Renal cortex interstitium (tissue), 15 donors: ENCODE measurements at places on chromosomes 13 and 19.

DNA sequence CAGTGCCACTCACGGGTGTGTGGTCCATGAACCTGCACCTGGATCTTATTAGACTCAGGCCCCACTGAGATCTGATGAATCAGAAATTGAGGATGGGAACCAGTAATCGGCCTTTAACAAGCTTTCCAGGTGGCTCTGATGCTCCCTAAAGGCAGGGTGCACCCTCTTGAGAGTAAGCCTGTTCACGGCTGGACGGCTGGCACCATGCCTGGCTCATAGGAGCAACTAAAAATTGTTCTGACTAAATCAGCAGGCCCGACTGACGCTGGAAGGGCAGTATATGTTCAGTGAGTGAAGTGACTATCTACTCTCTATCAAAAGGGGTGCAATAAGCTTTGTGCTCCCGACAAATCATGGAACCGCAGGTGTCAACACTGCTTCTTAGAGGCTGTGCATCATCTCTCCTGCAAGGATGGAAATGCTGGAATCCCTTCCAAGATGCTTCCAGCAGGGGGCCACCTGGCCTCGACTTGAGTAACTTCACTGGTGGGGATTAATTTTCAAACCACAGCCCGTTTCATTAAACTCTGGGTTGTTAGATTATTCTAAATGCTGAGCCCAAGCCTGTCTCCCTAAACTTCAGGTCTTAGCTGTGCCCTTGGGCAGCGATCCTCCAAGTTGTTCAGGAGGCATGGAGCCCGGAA lies 28.4 kb downstream of the TMTC4 start:
- DNase-seq, result no peak

GRCh38 chr13:96034662-96035061 lies 18.5 kb downstream of the UGGT2 start:
- no peak for DNase-seq

DNA sequence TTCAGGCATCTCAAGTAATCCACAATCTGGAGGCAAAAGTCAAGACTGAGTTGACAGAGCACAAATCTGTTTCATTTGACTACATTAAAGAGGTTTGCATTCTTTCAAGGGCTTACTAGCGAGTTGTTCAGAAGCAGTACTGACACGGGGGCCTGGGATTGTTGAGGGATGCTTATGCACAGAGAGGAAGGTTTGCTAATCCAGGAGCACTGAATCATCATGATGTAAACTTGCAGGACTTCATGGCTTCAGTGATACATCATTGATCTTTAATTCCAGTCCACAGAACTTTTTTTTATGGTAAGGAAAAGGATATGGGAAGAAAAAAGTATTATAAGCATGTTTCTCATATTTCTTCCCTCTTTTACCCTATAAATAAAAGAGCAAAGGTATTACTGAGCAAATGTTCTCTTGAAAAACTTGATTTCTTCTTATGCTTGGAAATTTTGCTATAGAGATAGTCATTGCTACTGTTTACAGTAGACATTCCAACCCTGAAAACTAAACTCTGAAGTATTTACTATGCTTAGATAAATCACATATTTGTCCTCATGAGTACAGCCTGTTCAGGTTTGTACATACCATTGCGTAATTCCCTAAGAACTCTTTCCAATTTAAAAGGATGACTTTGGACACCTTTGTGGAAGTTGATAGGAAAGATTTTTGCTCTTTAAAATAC lies 65.8 kb upstream of the KPNA3 start:
- no peak for DNase-seq

- no peak for DNase-seq
Measured at GRCh38 chr13:32932376-32932775, 83.8 kb upstream of the KL start.

DNA sequence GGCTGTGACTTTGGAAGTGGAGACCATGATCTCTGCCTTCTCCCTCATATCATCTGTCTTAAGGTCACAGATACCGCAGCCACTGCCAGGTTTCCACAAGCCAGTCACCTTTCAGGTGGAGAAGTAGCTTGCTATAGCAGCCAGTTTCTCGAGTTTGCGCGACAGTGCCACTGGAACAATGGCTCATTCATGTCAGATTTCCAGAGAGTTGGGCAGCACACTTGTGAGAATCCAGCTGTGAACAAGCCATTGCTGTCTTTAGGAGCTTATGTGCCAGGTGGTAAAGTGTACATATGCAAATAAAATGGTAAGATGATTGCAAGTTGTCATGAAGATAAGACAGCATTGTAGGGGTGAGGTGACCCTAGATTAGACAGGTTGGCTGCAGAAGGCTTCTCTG lies 22.3 kb downstream of the GARRE1 start:
- no peak for DNase-seq

GRCh38 chr19:14395710-14396336 lies 14.6 kb downstream of the ADGRE5 start:
- no peak for DNase-seq

- no peak for DNase-seq
Measured at GRCh38 chr19:16542910-16543472, 754 bp upstream of the CHERP start.

DNA sequence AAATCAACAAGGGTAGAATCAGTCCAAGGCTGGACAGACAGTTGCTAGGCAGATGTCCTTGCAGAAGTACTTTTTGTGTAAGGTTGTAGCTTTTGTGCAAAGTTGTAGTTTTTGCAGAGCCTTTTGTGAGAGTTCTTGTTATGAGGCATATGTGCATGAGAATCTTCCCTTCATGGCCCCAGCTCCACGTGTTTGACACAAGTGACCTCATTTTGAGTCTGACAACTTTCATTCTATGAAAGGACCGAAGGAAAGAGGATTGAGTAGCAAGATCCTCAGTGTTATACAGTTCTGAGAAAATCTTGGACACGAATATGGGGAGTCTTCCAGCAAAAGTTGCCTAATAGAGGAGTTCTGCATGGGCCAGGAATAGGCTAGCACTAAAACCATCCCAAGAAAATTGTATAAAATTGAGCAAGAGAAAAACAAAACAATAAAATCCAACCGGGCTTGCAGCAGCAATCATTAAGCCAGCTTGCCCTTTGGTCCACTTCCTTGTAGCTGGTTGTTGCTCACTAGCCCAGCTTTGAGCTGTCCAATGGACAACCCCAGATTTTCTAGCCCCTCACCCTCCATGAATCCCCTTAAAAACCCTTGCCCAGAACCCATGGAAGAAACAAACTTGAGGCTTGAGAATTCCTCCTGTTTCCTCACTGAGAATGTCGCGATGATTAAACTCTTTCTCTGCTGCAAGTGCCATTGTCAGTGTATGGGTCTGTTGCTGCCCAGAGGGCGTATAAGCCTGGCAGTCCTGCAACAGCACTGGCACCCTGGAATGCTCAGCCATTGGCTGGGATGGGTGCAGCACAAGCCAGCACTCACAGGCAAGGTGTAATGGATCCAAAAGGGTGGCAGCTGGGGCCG lies 6.5 kb downstream of the EPSTI1 start:
- no peak for DNase-seq

DNA sequence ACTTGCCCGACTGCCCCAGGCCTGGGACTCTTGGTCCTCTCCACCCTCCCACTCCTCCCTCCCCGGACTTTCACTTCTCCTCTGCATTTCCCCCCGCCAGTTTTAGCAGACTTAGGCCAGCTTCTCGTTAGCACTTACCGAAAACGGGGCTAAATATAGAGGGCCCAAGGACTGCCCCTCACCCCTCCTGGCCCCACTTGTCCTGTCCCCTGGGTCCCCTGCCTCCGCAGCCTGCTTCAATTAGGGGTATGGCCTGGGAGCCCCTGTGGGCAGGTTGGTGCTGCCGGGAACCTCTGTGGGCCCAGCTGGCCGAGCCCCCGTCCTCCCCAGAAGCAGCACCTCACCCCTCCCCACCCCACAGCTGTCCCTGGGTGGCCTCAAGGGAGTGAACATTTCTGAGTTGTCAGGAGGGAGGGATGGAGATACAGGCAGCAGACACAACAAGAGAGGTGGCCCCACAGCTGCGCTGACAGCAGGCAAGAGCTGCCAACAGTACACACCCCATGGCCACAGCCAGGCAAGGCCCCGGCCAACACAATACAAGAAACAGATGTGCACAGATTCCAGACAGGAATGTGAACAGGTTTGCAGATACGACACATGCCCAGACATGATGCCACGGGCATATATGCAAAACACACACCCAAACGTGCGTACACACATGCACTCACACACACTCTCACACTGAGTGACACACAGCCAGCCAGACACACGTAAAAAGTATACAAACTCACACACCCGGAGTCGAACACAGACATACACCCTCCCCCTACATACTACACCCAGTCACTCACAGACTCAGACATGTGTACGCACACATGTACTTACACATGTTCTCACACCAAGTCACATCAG lies 2.6 kb downstream of the POU2F2 start:
- DNase-seq, result no peak

GRCh38 chr19:38889803-38890202 lies 9.6 kb downstream of the SIRT2 start:
- no peak for DNase-seq

GRCh38 chr13:48448959-48449614 lies 36.2 kb upstream of the LPAR6 start:
- no peak for DNase-seq

DNA sequence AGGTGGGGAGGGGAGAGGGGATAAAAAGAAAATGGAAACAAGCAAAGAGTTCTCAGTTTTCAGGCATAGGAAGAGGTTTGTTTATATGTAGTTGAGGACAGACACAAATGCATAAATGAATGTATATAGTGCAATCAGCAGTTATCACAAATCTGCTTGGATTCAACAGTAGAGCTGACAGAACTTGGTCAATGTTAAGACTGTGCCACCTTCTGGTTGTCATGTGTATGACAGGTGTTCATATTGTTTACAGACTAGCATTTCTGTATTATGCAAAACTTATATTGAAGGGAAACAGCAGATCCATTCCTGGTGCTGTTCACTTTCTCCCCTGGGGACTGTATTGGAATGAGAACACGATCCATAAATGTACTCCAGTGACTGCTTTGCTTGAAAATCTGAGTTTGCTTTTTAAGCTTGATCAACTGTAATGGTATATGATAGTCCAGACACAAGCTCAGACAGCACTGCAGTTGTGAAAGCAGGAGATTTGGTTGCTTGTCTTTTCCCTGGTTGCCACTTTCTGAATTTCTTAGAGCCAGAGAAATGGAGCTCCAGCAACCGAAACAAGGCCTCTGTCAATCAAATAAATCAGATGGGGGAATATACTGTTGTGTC lies 319.5 kb upstream of the OBI1 start:
- peak; percentile 36 for DNase-seq

DNA sequence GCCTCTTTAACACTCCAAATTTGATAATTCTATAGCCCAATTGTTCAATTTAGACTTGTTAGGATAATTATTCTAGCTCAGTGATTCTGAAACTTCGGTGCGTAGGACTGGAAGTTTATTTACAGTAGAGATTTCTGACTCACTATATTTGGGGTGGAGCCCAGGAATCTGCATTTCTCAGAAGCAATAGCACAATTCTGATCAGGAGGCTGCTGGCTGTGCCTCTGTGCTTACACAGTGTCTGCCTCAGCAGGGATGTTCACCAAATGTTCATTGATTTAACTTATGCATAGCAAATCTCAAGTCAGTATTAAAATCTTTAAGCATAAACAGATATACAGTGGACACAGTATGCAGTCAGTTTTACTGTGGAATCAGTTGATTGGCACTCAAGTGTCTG lies 45.8 kb downstream of the ATP8A2 start:
- no peak for DNase-seq

- no peak for DNase-seq
Measured at GRCh38 chr13:85700906-85701305, 98.3 kb downstream of the SLITRK6 start.

GRCh38 chr19:44851427-44851826 lies 5.3 kb downstream of the NECTIN2 start:
- no peak for DNase-seq

- no peak for DNase-seq
Measured at GRCh38 chr19:49692147-49692506, 1.2 kb downstream of the CPT1C start.

DNA sequence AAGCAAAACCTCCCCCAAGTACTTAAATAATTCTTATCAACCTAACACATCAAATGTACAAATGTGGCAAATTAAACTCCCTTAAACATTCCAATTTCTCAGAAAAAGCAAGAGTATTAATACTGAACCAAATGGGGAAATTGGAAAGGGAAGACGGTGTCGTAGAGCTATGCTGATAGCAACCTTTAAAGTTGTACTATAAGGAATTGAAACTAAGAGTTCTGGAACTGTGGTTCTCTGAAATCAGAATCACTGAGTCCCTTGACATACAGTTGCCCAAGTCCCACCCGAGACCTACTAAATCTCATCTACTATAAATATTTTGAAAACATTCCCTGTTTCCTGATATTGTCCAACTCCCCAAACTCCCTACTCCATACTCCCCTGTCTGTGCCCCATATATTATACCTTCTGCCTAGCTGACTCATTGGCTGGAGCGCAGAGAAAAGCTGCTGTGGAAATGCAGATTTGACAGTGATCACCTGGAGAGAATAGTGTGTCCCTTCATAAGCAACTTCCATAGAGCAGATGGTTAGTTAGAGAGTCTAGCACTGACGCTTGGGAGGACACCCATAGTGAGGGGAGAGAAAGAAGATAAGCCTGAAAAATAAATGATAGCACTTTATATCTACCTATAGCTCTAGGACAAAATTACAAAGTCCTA lies 51.4 kb upstream of the ITM2B start:
- no peak for DNase-seq

DNA sequence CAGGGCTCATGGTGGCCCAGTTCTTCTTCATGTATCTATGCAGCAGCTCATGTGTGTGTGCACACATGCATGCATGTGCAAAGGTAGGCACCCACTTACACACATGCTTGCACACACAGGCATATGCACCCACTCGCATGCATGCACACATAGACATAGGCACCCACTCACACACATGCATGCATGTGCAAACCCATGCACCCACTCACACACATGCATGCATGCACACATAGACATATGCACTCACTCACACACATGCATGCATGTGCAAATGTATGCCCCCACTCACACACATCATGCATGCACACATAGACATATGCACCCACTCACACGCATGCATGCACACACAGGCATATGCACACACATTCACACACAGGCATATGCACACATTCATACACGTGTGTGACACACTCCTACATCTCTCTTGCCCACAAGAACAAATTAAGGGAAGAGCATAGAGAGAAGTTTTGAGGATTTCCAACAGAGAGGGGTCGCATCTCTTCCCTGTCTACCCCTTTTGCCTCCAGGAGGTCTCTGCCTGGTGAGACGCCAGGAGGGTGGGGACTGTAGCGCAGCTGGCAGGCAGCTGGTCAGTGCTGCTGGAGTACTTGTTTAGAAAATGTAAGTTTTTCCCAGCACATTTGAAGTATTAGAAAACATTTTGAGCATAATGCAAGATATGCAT lies 63.9 kb upstream of the ARHGEF7 start:
- no peak for DNase-seq

- no peak for DNase-seq
Measured at GRCh38 chr19:42293540-42293939, 8.4 kb upstream of the PRR19 start.
